ENCODE measurements at places on chromosomes 7 and 10. TPM values are rescaled to one million over a fixed set of nuclear protein-coding genes. Genes with fewer than 3 reads are reported as not detected.

- DNase-seq, result peak; percentile 58
Measured at GRCh38 chr10:75230600-75231038, 5.1 kb downstream of the COMTD1 start.

The TRIM74 gene
- not detected for total RNA-seq

- DNase-seq, result peak; percentile 88
Measured at GRCh38 chr10:125661941-125662515, 20.9 kb downstream of the TEX36 start.

GRCh38 chr7:16211402-16211925, 209.9 kb downstream of the CRPPA start:
- no peak for DNase-seq

GRCh38 chr7:25842201-25842733, 309.7 kb upstream of the NFE2L3 start:
- no peak for DNase-seq
